HFF-Myc (cell line): ENCODE measurements at places on chromosomes 16 and 17.

GRCh38 chr17:52451294-52451861 lies 292.9 kb upstream of the CA10 start:
- DNase-seq, result no peak

DNA sequence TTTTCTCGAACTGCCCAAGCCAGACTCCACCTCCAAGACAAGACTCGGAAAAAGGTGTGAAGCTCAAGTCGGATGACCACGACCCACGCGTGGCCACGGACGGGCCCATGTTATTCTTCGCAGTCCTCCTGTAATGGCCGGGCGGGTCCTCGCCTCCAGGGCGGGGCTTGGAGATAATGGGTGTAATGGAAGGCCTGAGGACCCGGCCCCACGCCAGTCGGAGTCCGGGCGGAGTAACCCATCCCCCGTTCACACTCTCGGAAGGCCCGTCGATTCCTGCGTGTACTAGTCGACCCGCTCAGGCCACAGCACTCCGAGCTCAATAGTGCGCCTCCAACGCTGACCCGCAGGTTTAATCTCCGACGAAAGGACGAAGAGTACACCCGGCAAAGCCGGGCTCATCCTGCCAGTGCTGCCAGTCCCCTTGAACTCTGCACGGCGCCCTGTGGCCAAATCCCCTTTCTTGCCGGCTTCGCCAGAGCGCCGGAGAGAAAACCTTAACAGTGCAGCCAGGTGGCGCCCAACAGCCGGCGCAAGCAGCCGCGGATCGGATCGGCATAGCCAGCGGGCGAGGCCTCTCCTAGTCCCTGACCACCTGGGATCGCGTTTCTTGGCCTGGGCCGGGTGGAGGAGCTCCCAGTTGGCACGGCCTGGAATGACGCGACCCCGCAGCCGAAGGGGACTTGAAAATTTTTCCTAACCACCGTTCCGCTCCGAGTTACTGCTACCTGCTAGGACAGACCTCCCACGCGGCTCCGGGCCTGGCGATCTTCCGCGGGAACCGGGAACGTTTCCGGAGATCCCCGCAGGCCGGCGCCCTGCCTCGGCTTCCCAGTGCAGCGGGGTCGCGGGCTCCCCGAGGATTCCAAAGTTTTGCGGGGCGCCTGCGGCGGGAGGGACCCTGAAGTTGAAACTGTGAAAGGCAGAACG lies 762.0 kb downstream of the KCNJ18 start:
- no peak for DNase-seq

GRCh38 chr17:79819534-79820276 lies 19.5 kb downstream of the CBX4 start:
- DNase-seq, result no peak

- DNase-seq, result peak; percentile 93
Observed at GRCh38 chr17:19448341-19449268, 37.6 kb downstream of the RNF112 start.

GRCh38 chr16:82835487-82836155 lies 208.9 kb downstream of the CDH13 start:
- DNase-seq, result no peak

DNA sequence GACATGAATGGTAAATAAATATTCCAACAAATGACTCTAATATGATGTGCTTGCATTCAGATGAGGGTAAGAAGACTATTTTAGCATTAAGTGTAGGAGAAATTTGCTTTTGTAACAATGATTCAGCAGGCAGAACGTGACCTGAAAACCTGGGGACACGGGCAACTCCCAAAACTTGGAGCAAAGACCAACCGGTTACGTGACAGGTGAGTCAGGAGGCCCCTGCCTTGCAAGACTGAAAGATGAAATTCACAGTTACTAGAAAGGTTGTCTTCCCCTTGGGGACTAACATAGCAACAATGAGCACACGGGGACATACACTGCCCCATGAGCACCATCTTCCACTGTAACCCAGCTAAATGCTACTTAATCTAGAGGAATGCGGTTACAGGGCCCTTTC lies 33.5 kb upstream of the ERN1 start:
- no peak for DNase-seq

DNA sequence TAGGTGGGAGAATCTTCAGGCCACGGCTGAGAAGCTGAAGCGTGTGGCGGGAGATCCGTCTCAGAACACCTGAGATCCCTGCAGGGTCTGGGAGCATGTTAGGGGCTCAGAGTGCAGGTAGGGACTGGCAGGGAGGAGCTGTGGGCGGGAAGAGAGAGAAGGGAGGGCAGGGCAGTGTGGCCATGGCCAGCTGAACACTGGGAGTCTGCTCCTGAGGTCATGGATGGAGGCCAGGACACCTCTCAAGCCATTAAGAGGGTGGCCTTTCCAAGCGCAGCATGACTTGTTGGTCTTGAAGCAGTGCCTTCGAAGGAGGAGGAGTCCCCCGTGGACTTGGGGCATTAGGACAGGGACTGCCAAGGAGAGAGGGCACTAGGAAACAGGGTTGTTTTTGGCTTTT lies 23.7 kb downstream of the NAA60 start:
- DNase-seq, result no peak

DNA sequence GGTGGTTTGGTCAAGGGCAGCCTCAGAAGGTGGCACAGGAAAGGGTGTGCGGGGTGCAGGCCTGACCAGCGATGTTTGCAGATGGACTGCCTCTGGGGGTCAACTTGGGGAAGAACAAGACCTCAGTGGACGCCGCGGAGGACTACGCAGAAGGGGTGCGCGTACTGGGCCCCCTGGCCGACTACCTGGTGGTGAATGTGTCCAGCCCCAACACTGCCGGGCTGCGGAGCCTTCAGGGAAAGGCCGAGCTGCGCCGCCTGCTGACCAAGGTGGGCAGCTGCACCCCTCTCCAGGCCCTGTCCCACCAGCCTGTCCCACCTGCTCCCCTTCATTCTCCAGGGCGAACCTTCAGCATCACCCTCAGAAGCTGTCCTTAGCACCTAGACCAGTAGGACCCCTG lies 12.5 kb downstream of the DHODH start:
- no peak for DNase-seq

DNA sequence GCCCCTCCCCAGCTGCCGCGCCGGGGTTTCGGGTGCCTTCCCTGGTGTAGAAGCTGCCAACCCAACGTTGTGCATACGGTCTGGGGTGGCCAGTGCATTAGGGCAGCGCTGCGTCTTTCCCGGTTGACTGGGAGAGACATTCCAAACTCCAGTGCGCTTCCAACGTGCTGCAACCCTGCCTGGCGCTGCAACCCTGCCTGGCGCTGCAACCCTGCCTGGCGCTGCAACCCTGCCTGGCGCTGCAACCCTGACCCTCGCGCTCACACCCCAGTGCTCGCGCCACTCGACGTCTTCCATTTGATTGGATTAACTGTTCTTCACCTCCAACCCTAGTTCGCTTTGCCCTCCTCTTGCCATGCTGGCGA lies 488 bp upstream of the HAP1 start:
- DNase-seq, result no peak

DNA sequence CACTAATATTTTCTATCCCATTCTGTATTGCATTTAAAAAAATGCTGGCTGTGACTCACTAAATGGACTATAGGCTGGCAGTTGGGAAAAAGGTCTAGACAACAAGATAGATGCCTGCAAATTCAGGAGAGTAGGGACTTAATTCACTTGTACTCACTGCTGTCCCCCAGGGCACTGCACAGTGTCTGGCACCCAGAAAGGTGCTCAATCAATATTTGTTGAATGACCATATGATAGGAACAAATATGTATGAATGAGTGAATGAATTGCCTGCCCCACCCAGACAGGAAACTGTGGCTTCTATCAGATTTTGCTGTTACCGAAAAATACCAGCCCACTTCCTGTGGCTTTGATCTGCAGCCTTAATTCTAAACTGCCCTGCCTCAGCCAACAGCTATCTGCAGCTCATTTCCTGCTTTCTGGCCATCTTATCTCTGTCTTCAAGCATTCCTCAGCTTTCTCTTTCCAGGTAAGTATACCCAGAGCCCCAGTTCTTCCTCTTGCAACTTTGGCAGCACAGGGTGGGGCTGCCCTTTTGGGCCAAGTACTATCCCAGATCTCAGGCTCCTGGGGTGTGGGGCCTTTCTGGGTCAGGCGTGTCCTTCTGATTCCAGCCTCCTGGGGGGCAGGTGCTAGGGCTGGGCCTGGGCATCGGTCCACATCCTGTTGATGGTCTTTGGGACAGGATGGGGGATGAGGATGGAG lies 15.3 kb upstream of the TNS4 start:
- no peak for DNase-seq

GRCh38 chr16:21167360-21167759 lies 8.9 kb downstream of the LDAF1 start:
- peak; percentile 45 for DNase-seq

DNA sequence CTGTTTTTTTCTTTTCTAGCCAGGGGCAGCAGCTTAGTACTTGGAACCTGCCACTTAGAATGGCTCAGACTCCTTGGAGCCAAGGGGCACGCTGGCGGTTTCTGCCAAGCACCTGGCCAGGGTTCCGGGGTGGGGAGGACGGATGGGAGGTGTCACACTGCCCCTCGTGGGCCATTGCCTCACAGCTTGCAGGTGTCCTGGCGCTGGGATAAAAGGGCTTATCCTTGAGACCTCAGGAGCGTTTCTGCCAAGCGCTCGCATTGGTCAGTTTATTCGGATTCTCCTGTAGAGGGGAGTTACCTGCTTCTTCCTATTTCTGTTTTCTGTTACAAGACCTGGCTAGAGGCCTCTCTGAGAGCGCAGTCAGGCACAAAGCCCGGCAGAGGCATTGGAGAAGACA lies 234.6 kb downstream of the MSI2 start:
- no peak for DNase-seq

- DNase-seq, result no peak
Observed at GRCh38 chr17:66381701-66382362, 79.4 kb downstream of the PRKCA start.

DNA sequence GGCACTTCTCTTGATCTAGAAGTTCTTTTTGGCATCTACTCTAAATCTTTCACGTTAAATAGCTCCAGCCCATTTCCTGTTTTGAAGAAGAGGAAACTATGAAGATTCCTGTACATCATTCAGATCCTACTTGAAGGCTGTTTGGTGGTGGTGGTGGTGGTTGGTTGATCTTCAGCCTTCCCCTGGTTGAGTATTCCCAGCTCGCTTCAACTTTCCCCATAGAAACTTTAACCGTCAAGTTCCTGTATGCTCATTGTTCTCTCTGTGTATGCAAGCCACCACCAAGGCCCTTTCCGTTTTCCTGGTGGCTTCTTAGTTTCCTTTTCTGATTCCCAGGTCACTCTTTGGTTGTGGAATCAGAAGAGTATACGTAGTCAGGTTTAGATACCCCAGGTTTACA lies 3.3 kb downstream of the LRRC46 start:
- no peak for DNase-seq

DNA sequence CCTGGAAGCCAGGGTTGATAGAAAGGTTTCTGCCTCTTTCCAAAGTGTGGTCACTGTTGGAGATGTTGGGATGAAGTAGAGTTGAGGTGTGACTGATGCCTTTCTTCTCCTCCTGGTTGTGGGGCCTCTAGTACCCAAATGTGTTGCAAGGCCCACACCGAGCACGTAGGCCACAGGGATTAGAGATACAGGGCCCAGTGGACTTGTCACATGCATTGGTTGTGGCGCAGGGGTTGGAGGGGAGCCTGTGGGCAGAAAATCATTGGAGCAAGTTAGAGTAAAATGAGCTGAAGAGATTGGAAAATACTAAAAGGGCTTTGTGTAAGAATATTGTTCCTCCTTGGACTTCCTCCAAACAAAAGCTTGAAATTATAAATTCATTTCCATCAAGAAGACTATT lies 4.6 kb downstream of the KRT33A start:
- DNase-seq, result no peak

- DNase-seq, result no peak
Observed at GRCh38 chr16:65671071-65671470, 549.2 kb upstream of the CDH11 start.

- DNase-seq, result no peak
Observed at GRCh38 chr17:44187131-44187899, 543 bp downstream of the TMUB2 start.

- peak; percentile 86 for DNase-seq
Observed at GRCh38 chr17:50872710-50873424, 6.7 kb upstream of the TOB1 start.

DNA sequence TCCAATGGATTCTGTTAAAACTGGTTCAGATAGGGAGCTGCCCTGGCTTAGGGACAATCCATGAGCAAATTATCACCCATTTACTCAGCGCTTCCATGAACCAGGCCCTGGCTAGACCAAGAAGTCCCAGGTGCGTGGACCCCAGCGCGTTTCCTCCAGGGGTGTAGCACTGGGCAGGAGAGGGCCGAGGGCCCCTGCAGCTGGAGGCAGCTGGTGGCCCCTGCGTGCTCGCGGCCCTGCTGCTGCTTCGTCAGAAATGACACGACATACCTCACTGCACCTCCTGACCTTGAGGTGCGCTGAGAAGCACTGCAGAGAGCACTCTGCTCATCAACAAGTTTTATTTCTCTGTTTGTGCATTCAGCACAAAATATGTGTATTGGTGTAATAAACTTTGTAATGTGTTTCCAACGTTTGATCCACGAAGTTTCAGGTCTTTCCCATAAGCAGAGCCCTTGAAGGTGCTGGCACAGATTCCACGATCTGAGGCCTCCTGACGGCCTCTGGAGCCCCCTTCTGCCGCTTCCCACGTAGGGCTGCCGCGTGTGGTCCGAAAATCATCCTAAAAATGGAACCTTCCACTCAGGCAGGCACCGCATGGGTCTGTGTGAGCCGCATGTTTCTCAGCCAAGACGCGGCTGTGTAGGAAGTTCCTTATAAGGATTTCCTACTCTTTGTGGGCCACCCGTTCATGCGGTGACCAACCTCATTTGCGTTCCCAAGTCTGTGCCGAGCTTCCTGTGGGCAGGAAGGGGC lies 50.8 kb upstream of the ZCCHC14 start:
- DNase-seq, result no peak

DNA sequence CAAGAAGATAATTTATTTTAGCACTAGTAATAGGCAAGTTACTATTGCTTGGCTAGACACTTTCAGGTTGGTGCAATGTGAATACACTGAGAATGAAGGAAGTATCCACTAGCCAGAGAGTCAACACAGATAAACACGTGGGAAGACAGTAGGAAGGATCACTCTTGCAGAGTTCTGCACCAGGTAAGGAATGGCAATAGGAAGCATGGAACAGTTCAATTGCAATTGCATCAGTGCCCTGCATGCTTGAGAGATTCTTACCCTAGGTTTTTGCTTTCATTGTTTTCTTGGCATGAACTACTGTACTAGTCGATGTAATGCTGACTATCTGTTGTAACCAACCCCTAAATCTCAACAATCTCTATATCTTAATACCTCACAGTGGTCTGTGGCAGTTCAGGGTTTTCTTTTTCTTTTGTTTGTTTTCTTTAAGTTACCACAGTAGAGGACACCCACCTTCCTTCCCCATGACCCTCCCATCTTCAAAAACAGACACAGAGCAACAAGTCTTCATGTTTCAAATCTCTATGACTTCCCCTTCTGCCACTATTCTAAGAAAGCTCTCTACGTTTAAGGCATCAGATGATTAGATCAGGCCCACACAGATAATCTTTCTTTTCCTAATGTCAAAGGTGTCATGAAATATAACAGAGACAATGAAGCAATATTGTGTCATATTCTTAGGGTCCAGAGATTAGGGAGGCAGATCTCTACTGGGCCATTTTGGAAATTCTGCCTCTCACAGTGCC lies 18.1 kb upstream of the ABCA8 start:
- no peak for DNase-seq

DNA sequence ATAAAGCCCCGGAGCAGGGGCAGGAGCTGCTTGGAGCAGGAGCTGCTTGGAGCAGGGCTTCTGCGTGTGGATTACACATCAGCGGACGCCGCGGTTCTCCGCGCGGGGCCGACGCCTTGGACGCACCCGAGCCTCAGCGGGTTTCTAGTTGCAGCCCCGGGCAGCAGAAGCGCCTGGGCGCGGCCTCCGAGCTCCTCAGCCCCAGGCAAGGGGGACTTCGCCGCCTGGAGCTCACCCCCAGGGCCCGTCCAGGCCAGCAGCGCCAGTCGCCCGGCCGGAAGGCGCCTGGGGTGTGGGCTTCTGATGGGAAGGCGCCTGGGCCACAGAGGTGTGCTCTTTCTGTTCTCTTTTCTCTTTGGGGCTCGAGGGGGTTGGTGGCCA lies 6.3 kb downstream of the FOXF1 start:
- DNase-seq, result no peak
